Stimulated activated CD4-positive, alpha-beta T cell treated with anti-CD3 and anti-CD28 coated beads, TNF-alpha, amount 100 ng/mL, for 24 hours (primary cell): ENCODE measurements at places on chromosomes 3 and 15.

DNA sequence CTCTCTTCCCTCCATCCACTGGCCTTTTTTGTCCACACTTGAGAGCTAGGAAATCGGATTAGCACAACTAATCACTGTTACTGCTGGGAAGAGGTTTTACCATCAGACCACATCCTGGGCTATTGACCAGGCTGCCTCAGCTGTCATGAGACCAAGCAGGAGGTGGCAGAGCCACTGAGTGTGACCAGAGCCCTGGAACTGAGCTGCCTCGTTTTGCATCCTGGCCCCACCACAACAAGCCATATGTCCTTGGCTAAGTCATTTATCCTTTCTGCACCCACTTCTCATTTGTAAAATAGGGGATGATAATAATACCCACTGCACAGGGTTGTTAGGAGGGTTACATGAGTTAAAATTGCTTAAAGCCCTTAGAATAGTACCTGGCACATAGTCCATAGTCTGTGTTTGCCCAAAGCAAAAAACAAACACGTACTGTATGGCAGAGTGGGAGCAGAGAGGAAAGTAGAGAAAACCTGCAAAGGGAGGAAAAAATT lies 34.1 kb downstream of the TMEM158 start:
- no peak for DNase-seq

DNA sequence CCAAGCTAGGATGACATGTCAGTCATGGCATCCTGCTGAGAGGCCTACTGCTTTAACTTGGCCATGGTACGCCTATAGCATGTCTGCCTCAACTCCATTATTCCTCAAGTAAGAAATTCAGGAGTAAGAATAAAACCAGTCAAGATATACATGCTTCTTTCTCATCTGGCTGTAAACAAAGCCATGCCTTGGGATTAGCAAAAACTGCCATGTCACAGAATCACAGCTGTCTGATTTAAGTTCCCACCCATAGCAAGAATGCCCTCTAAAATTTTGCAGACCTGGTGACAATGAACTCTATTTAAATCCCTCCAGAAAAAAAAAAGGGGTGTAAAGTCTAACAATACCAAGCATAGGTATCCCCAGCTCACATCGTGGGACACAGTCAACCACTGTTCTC lies 55.6 kb upstream of the ACAN start:
- no peak for DNase-seq

GRCh38 chr15:51732646-51733045 lies 4.8 kb downstream of the LYSMD2 start:
- no peak for DNase-seq

GRCh38 chr3:159914426-159914825 lies 74.2 kb upstream of the IL12A start:
- DNase-seq, result no peak

DNA sequence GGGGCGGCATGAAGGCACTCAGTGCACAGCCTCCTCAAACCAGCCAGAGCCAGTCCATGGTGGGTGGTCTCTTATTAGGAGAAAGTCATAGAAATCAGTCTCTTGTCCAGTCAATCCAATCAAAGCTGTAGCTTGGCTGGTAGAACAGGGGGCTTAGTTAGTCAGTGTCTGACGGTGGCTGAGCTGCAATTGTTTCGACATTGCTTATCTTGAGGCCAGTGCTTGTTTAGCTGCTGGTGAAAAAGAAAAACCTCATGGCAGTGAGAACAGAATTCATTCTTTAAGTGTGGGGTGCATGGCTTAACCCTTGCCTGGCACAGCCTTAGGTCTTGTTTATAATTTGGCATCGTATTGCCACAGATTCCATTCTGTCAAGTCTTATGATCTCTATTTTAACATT lies 53.9 kb downstream of the FGD5 start:
- no peak for DNase-seq

- no peak for DNase-seq
These were observed 183.6 kb downstream of the POLQ start for GRCh38 chr3:121362035-121362734.

DNA sequence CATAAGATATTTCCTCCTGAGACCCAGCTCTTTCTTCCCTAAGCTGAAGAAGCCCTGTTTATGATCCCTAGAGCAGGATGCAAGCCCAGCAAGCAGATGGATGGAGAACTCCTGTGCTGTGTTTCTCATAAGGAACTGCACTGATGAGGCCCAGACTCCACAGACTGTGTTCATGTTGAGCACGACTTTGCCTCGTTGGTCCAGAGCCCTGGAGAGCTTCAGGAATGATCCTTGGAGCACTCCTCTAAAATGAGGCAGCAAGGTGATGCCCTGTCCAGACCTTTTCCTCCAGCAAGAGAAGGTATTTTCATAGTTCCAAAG lies 83.8 kb downstream of the MYLK start:
- no peak for DNase-seq

DNA sequence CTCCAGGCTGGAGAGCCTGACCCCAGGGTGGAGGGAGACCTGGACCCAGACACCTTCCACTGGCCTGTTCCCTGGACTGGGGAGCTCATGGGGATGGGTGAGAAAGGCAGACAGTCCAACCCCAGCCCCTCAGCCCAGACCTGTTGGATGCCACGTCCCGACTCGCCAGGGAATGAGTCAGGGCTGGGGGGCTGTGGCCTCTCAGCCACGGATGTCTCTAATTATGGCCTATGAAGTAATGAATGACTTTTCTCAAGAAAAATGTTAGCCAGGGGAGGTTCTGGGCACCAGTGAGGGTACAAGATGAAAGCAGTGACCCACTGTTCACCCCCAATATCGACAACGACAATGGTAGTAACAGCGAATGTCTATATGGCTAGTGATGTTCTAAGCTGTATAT lies 107.0 kb upstream of the RPL32 start:
- no peak for DNase-seq

- DNase-seq, result no peak
These were observed 1.5 kb downstream of the MYL3 start for GRCh38 chr3:46861605-46862368.
